ENCODE measurements at places on chromosomes 5 and 9.

- DNase-seq, result no peak
Observed at GRCh38 chr5:103093727-103094126, 26.2 kb downstream of the GIN1 start.

GRCh38 chr5:115431116-115431515 is 113.5 kb downstream of the FEM1C start:
- DNase-seq, result no peak

DNA sequence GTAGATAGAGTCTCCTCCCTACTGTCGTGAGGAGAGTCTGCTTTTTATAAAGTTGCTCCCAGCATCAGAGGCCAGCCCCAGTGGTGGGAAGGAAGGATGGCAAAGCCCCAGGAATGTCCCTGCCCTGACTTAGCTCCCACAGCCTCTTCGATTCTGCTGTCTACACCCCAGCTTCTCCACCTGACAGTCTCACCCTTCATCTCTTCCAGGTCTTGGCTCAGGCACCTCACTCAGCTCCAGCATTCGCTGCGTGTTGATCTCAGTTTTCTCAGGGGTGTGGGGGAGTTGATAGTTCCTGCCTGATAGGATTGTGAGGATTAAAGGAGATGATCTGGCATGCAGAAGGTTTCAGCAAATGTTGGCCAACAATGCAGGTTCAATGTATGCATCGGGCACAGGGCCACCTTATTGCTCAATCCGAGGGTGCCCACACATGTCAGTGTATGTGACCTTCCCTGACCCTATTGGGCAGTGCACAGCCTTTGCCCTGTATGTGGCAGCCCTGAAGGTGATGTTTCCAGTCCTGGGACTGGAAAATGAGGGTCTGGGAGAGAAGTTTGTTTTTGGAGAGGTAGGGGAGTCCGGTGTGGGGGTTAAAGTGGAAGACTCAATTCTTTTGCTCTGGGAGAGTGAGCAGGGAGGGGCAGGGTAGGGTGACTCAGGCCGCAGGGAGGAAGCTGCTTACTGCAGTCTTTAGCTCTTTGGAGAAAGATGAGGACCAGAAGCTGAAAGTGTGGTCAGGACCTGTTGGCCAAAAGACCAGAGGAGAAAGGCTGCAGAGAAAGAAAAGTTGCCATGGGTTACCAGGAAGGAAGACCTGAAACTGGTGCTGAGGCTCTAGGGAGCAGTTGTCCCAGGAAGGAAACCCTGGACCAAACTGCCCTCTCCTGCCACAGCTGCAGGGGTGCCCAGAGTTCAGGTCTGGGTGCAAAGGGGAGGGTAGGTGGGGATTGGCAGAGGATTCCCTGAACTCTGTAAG is 153.2 kb downstream of the MACROH2A1 start:
- no peak for DNase-seq

GRCh38 chr9:123511326-123512277 is 155.6 kb downstream of the CRB2 start:
- no peak for DNase-seq

DNA sequence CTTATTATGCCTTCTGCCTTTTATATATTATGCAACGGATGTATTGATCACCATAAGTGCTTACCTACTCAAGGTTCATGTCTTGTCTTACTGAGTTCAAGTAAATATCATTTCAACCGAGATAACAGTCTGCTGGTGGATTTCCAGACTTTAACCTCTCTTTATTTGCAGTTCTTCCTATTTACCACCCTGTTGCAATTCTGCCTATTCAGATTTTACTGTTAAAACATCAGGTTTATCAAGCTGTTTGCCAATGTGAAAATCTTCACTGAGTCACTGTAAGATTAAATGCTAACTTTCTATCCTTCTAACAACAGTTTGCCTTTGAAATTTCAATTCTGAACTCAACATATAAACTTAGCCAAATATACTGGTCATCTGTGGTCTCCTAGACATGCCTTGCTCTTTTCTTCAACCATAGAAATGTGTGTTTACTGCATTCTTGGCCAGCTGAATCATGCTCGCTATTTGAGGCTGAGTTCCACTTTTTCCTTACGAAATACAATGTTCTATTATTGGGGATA is 471.7 kb upstream of the RORB start:
- no peak for DNase-seq

DNA sequence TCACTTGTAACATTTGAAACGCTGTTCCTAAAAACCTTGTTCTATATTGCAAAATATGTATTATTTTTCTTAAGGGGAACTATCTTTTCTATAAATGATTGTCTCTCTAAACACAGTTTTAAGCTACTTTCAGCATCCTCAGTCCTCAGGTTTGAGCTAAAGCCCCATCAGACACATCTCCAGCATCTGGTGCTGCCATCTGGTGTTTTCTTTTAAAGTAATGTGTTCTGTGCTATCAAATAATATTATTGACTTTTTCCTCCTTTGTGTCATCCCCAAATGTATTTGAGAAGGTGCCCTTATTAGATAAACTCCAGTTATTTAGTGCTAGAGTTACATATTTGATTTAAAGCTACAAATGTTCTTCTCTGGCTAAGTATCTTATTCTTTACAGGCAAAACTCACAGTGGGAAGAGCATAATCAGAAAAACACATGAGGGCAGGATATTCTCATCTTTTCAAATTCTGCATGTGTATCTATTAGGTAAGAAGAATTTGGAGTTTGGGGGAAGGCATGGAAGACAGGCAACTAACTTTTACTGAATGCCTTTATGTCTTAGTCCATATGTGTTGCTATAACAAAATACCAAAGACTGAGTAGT is 27.5 kb downstream of the ZNF474 start:
- DNase-seq, result no peak

DNA sequence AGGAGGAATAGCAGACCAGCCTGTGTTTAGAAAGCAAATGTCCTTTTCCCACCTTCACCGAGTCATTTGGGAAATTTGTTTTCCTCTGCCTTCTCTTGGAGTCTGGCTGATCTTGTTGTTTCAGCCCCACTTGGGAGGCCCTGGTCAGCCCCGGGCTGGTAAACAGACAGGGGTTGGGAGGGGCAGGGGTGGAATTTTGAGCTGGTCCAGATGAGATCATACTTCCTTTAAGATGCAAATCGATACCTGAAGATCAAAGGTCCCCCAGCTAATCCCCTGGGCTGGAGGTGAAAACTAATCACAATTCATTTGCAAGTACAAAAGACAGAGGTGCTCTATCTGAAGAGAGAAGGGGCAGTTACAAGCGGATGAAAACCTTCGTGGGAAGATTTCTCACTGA is 118.4 kb downstream of the PAPPA start:
- DNase-seq, result no peak

DNA sequence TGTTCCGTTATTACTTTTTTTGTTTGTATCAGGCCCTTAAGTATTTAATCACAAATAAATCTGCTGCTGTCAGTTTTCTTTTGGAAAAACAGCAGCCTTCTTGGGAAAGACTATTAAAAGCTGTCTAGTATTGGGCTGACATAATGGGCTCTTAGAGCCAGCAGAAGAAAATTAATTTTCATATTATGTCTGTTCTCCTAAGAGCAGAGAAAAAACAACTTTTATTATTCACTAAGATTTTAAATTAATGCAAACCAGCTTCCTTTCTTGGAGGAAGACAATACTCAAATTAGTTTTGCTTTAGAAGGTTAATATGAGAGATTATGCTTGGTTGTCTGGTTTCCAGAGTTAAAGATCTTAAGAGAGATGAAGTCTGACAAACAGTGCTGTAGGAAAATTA is 30.6 kb upstream of the GARNL3 start:
- no peak for DNase-seq

DNA sequence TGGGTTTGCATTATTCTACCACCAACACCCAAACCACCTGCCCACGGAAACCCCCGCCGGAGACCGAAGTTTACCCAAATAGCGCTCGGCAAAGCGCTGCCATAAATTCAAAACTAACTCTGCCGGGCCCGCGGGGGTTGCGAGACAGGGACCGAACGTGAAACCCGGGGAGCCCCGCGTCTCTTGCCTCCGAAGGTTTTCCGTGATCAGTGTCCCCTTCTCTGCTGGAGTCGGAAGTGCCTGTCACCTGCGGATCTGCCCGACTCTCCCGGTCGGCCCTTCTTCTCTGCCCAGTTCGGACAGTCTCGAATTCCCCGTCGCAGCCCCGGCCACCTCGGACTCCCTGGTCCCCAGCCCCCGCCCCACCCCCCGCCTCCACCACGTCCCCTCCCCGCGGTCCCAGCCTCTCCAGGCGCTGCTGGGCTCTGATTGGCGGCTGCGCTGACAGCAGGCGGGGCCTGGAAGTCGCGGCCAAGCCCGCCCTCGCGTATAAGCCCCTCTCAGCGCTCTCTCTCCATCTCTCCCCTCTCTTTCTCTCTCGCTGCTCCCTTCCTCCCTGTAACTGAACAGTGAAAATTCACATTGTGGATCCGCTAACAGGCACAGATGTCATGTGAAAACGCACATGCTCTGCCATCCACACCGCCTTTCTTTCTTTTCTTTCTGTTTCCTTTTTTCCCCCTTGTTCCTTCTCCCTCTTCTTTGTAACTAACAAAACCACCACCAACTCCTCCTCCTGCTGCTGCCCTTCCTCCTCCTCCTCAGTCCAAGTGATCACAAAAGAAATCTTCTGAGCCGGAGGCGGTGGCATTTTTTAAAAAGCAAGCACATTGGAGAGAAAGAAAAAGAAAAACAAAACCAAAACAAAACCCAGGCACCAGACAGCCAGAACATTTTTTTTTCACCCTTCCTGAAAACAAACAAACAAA is at the start of gene RORB:
RORB (plus strand) TSS at position 517 of the 929 bp plus-strand sequence. CDS start 642 bp downstream, outside the sequence.
- DNase-seq, result peak; percentile 29

DNA sequence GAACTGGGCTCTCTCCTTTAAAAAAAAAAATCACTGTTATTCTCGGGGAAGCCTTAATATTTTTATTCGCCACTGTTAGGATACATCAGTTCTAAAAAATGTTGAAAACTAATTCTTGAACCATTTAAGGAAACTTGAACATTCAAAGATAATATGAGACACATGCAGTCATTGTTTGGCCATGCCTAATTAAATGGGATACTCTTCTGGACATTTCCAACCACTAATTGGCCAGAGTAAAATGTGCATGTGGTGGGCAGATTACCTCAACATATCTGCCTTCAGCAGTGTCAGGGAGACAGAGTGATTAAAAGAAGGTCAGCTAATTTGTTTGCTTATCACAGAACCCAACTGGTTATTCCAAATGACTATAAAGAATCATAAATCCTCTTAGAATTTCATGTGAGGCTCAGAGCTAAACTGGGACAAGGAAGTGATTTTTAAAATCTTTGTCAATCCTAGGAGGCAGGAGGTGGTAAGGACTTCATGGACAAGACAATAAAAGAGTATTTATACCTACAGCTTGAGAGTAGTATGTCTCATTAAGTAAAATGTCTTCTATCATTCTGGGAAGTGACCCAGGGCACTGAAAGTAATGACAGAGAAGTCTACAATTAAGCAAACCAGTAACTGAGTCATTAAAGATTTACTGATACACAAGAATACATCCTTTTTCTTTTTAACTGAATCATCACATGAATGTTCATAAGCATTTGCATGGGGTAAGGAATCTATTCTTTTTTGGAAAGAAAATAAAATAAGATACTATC is 242.9 kb upstream of the TRPM3 start:
- no peak for DNase-seq

DNA sequence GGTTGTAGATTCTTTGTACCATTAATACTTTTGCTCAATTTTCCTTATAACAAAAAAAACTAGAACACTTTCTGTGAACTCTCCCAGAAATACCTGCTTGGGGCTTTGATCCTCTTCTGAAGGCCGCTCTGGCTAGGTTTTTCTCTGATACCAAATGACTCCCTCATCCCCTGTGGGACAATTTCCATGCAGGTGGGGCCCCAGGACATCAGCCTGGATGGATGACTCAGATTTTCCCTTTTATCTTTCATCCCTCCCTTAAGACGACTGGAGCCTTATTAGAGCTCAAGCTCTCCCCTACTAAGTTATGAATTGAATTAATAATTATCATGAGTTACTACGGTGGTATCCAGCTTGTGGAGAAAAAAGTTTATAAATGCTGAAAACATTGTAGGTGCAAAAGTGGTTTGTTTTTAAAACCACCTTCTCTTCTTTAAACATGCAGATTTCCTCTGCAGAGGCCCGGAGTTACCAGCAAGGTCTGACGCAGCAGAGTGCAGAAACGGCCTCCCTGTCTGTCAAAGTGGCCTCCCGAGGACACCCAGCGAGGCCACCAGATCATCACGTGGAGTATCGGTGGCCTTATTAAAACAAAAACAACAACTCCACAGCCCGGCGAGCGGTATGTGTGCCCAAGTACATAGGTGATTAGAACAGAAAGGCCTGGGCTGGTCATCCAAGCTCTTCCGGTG is 50.8 kb upstream of the IRX4 start:
- no peak for DNase-seq

- DNase-seq, result no peak
Observed at GRCh38 chr9:20041697-20042081, 252.9 kb upstream of the SLC24A2 start.

DNA sequence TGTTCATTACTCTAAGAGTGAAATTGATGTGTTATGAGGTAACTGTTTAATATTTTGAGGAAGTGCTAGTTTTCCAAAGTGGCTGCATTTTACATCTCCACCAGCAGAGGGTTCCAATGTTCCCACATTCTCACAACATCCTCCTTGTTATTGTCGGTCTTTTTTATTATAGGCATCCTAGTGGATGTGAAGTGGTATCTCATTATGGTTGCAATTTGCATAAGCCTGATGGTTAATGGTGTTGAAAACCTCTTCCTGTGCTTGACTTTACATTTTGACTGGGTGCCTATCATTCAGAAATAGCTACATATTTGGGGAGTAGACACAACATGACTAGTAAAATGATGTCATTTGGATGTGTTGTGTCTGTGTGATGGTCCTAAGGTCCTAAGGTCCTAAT is 143.6 kb downstream of the MRPS30 start:
- DNase-seq, result no peak

- DNase-seq, result no peak
Observed at GRCh38 chr5:160774666-160775315, 77.2 kb downstream of the ATP10B start.

DNA sequence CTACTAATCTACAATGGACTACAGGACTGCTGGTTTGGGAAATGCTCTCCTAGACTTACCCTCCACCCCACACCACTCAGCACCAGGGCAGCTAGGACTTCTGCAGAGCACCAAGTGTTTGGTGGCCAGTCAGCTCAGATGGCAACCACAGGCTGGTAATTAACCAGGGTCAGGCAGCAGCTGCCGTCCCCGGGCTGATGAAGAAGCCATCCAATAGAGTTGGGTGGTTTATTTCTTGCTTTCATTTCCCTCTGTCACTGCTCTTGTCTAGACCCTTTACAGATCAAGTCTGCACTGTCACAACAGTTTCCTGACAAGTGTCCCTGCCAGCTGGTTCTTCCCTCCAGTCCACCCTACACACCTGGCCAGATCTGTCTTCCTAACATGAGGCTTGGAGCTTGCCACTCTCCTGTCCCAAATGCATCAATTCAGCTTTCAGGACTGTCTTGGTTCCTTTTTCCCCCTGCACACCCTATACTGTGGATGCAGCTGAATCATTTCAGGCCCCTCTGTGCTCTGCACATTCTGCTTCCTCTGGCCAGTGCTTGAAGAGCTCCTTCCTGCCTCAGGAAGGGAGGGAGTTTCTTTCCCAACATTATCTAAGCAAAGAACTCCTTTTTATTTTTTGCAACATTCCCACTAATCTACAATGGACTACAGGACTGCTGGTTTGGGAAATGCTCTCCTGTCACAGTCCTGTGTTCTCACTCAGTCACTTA is 30.2 kb upstream of the HSPA9 start:
- DNase-seq, result no peak

GRCh38 chr9:95974389-95974788 is 98.9 kb downstream of the ERCC6L2 start:
- no peak for DNase-seq
